ENCODE measurements at places on chromosomes 11 and 22. TPM values are rescaled to one million over a fixed set of nuclear protein-coding genes. Genes with fewer than 3 reads are reported as not detected.

NAALAD2 gene
- total RNA-seq: 2.8 TPM

GRCh38 chr11:69427337-69427736 lies 54.1 kb upstream of the LINC01488 start:
- no peak for DNase-seq

GRCh38 chr11:93024369-93024768 lies 54.9 kb downstream of the MTNR1B start:
- DNase-seq: no peak

GRCh38 chr11:120712881-120713280 lies 201.3 kb downstream of the GRIK4 start:
- no peak for DNase-seq

KRTAP5-9 gene
- total RNA-seq: not detected

FADS2 gene
- total RNA-seq: 54.8 TPM

GRCh38 chr11:102850973-102851745 lies 7.8 kb upstream of the MMP3 start:
- peak; percentile 74 for DNase-seq

DNA sequence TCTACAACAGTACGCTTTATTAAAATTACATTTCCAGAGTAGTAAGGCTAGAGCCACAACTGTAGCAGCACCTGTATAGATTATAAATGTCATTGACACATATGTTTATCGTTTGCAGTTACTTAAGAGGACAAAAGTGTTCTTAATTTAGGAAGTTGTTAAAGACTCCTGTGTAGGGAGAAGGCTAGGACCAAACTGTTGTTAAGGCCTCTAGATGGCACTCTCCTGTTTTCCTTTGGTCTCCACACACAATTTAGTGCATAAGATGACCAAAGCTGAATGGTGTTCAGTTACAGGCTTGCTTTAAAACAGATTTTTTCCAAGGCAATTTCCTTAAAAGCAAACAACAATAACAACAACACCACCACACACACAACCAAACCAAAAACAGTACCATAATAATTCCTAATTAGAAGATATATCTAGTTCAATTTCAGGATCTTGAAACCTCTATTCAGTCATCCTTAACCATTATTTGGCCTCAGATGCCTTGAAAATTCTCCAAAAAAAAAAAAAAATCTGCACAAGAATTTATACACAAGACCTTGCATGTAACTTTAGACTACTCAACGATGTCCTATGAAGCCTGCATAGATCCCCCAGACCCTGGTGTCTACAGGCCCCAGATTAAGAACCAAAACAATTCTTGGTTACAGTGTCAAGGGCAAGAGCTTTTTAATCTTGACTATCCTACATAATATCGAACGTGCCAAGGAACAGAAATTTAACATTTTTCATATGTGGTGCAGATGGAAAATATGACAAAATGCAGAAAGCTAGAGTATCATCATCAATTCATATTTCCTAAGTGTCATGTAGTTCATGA lies 42.6 kb upstream of the APOA1 start:
- DNase-seq: peak; percentile 70

- no peak for DNase-seq
These were observed 2.4 kb downstream of the VPS26B start for GRCh38 chr11:134226806-134227325.

DNA sequence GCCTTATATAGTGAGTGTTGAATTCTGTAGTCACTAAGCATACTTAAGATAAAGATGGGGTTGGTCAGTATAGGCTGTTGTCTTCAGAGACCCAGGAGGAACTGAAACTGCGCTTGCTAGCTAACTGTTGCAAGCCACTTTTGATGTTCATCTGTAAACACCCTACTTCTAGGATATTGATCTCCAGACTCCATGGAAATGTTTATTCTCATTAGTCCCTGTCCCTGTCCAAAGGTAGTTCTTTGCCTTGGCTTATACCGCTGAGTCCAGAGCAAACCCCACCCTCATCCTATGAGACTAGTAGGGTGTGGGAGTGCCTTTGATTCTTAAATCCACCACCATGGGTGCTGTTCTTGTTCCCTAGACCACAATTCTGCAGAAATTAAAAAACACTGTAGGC lies 36.4 kb downstream of the DEPDC5 start:
- no peak for DNase-seq

DNA sequence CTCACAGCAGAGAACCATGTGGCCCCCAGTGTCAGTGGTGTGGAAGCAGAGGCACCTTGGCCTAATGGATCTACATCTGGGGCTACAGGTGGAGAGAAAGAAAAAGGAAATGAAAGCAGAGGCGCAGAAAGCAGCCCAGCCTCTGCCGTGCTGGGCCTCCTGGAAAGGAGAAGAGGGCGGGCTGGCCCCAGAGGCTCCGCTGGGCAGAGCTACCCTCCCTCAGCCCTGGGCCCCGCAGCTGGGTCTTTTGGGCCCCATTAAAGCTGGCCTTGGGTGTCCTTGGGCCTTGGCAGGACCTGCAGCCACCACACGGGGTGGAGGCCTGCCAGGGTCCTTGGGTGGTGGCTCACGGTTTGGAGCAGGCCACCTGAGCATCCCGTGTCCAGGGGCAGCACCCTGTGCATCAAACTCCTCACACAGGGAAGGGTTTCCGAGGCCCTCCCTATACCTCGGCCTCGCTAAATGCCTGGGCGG lies 31.6 kb upstream of the GAL start:
- no peak for DNase-seq

GRCh38 chr11:24805671-24806070 lies 308.8 kb downstream of the LUZP2 start:
- DNase-seq: no peak

DNA sequence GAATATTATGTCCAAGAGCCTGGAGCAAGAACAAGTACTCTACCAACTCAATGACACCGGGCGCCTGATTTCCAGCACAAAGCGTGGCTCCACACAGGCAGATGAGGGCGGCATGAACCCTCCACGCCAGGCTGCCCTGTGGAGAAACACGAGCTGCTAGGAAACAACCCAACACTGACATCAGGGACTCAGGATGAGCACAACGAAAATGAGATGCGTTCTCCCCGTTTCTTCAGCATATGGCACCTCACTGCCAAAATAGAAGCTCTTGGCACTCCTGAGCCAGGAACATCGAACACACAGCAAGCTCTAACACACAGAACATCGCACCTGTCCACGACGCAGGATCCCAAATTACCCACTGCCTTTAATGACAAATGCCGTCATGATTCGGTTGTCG lies 68.3 kb downstream of the NCAPD3 start:
- no peak for DNase-seq

UCP3 gene
- not detected for total RNA-seq

DNA sequence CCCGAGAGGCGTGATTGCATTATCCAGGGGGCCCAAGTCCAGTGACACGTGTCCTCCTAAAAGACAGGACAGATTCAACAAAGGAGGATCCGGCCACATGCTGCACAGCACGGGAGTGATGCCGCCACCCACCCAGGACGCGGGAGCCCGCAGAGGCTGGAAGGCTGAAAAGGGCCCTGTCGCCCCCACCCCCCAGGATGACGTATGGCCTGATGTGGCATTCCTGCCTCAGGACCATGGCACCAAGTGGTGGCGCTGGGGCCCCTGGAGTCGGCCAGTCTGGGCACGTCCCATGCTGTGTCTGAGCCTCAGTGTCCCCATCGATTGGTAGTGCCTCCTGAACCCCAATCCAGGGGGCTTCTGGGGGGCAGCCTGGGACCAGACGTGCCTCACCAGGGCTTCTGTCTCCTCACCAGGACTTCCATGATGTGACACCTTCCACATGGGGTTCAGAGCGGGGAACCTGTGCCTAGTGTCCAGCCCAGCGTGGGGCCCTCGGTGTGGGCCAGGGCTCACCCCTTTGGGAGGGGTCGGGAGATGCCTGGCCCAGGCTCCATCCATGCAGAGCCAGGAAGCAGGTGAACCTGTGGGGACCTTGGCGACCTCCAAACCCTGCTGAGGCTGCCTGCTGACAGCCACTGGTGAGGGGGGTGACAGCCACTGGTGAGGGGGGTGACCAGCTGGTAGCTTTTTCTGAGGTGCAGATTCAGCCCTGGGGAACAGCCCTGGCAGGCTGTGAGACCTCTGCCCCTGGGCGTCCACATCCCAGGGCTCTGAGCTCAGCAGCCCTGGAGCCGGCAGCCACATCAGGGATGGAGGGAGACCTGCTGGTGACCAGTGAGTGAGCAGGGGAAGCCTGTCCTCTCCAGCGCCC lies 75.3 kb downstream of the KCNQ1 start:
- DNase-seq: no peak

CDC45 gene
- 58.0 TPM for total RNA-seq

DNA sequence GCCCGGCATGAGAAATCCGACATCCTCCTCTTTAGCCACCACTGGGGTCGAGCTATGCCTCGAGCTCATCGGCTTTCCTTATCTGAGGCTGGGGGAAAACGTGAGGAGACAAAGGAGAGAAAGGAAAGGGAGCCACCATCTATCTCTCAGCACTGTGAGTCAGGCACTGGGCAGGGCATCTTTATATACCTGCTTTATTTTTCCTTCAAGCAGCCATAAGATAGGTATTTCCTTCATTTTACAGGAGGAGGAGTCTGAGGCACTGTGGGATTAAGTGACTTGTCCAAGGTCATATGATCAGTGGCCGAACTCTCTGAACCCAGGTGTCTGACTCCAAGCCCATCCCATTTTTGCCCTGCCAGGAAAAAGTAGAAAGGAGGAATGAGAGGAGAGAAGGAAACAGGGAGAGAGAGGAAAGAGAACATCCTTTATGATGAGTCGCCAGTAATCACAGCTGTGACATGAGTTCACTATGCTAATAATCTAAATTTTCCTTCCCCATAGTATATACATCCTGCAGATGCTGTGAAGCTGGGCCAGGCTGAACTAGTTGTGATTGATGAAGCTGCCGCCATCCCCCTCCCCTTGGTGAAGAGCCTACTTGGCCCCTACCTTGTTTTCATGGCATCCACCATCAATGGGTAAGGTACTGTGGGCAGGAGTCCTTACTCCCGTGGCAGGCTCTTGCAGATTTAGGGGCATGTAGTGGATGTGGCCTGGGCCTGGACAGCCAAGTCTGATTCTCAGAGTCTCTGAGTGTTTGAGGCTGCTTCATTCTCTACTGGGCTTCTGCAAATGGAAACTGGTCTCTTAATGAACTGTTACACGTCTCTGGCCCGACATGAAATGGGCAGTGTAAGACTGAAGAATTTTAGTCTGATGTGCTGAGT lies 21.8 kb downstream of the NAT10 start:
- DNase-seq: no peak

SPTBN2 gene
- 24.8 TPM for total RNA-seq

- peak; percentile 86 for DNase-seq
These were observed 52.6 kb upstream of the NAV2 start for GRCh38 chr11:19660076-19660475.

DNA sequence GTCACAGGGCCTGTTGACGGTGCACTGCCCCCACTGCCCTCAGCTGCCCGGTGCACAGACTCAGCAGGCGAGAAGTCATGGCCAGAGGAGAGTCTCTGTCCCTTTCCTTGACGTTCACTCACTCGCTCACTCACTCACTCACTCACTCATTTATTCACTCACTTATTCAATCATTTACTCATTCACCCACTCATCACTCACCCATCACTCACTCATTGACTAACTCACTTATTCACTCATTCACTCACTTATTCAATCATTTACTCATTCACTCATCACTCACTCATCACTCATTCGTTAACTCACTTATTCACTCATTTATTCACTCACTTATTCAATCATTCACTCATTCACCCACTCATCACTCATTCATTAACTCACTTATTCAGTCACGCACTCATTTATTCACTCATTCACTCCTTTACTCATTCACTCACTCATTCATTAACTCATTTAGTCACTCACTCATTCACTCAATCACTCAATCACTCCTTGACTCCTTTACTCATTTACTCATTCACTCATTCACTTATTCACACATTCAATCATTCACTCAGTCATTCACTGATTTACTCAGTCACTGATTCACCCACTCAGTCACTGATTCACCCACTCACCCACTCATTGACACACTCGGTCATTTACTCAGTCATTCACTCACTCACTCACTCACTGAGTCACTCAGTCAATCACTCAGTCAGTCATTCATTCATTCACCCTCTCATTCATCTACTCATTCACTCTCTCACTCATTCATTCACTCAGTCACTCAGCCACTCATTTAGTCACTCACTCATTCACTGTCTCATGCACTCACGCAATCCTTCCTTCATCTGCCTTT lies 1193.5 kb downstream of the BRD1 start:
- no peak for DNase-seq

KDM4E gene
- not detected for total RNA-seq

- no peak for DNase-seq
These were observed 5.1 kb downstream of the CDC42BPG start for GRCh38 chr11:64839335-64839734.

LYVE1 gene
- not detected for total RNA-seq

GRCh38 chr22:38788021-38788816 lies 5.7 kb downstream of the DNAL4 start:
- peak; percentile 93 for DNase-seq

FDX1 gene
- total RNA-seq: 17.9 TPM

GRCh38 chr11:96144553-96144952 lies 198.4 kb downstream of the MAML2 start:
- DNase-seq: no peak

FGF4 gene
- total RNA-seq: not detected

GRCh38 chr11:7630002-7630401 lies 43.3 kb downstream of the CYB5R2 start:
- no peak for DNase-seq

DNA sequence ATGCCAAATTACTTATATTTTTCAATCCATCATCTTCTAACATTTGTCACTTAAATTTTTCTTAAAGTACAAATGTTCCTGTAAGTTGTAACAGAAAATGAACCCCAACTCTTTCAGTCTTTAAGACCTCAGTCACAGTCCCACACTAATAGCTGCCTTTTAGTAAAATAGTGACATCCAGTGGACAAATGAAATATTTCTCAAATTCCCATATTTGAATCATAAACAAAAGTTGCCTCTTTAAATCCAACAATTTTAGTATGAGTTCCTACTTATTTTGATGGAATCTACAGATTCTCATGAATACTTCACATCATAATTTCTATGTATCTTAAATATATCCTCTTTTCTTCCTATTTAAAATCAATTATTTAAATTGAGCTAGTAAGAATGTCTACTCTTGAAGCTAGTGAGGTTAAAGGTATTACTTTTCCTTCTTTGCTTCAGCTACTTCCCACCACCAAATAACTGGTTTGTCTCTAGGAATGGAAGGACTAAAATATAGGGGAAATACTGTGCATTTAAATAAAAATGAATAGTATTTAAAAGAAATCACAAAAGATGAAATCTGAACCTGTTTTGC lies 9.2 kb downstream of the LIN7C start:
- peak; percentile 26 for DNase-seq

DNA sequence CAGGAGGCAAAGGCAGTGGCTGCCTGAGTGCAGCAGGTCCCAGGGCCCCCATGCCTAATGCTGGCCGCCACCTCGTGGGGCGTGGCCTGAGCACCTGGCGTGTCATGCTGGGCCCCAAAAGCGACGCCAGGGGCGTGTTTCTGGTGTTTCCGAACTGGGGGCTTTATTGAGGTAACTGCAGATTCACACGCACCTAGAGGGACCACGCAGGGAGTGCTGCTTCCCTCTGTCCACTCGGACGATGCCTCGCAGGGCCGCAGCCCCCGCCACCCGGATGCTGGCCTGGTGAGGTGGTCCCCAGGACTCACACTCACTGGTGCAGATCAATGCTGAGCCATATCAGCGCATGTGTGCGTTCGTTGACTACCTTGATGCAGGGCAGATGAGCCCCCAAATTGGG lies 736.2 kb downstream of the BRD1 start:
- DNase-seq: no peak

- no peak for DNase-seq
These were observed 4.8 kb downstream of the RTL6 start for GRCh38 chr22:44493206-44493605.
